ENCODE measurements at places on chromosomes 11 and 22.

DNA sequence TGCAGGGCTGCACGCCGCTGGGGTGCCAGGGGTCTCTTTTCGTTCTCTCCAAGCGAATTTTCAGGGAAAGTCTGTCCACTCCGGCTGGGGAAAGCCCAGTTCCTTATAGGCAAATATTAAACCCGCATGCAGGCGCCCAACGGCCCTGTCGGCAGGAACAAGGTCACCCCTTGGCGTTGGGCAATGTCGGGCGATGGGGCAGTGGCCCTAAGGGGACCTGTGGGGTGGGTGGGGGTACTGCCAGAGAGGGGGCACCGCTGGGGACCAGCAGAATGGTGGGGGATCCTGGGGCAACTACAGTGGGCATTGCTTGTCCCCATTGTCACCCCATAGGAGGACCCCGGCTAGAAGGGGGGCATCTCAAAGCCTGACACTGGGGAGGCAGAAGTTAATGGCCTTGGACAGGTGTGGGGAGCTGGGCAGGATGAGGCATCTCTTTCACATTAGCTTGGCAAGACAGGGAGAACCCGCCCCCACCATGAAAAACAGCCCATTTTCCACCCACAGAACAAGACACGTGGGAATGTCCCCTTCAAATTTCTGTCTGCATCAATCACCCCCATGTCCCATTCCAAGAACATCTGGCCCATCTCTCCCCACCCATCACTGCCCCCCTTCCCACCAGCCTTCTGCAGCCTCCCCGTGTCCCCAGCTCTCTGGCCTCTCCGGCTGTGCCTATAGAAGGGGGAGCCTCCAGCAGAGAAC is 5.5 kb upstream of the IGF2 start:
- H3K4me1 ChIP-seq = peaks cover 6% of the 10 kb centered on the region
- peaks cover 16% of the 10 kb centered on the region for H3K27me3 ChIP-seq
- H3K4me3 ChIP-seq = no peak overlapping the region
- no peak for DNase-seq

DNA sequence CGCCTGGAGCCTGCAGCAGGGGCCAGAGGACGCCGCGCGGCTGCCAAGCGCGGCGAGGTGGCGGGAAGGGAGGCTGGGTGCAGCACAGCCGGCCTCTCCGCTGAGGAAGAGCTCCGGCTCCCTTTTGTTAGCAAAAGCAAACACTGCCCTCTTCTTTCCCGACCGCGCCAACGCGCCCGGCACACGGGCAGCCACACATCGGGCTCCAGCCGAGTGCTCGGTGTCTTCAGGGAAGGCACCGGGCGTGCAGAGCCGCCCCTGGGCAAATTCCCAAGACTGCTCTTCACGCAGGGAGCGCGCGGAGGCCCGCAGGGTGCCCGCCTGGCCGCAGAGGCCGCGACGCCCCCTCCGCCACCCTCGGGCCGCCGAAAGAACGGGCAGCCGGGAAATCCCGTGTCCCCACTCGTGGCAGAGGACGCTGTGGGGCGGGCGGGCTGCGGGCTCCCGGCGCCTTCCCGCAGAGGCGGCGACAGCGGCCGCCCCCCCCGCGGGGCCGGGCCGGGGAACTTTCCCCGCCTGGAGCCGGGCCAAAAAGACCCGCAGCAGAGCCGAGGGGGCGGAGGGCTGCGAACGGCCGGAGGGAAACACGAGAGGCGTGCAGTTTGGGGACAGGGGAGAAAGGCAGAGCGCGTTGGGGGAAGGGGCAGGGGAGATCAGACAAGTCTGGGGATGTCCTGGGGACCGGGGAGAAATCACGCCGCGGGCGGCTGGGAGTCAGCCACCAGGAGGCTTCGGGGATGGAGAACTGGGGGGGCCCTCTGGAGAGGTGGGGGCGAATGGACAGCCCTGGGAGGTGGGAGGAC is 931 bp downstream of the CADM1 start:
- no peak overlapping the region for H3K27ac ChIP-seq
- DNase-seq = no peak
- no peaks in the 10 kb centered on the region for H3K36me3 ChIP-seq
- peak overlapping the region; percentile 73 for H3K4me3 ChIP-seq
- no peaks in the 10 kb centered on the region for H3K27me3 ChIP-seq
- peaks cover 20% of the 10 kb centered on the region for H3K4me1 ChIP-seq

DNA sequence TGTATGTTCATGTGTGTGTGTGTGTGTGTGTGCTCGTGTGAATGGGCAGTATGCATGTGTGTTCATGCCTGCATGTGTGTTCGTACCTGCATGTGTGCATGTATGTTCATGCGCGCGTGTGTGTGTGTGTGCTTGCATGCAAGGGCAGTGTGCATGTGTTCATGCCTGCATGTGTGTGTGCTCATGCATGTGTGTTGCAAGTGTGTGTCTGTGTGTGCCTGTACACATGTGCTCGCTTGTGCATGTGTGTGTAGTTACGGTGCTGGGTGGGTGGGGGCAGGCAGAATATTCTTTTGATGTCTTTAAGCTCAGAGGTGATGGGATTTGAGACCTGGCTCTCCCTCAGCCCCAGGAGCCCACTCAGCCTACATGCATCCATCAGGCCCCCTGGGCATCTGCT is 822.1 kb downstream of the BRD1 start:
- no peaks in the 10 kb centered on the region for H3K27me3 ChIP-seq
- no peaks in the 10 kb centered on the region for H3K4me1 ChIP-seq
- no peak overlapping the region for H3K4me3 ChIP-seq
- H3K36me3 ChIP-seq = no peaks in the 10 kb centered on the region

GRCh38 chr11:92384358-92384757 is 159.7 kb downstream of the FAT3 start:
- no peaks in the 10 kb centered on the region for H3K36me3 ChIP-seq
- H3K4me3 ChIP-seq = no peak overlapping the region
- no peaks in the 10 kb centered on the region for H3K27me3 ChIP-seq
- H3K27ac ChIP-seq = no peak overlapping the region

DNA sequence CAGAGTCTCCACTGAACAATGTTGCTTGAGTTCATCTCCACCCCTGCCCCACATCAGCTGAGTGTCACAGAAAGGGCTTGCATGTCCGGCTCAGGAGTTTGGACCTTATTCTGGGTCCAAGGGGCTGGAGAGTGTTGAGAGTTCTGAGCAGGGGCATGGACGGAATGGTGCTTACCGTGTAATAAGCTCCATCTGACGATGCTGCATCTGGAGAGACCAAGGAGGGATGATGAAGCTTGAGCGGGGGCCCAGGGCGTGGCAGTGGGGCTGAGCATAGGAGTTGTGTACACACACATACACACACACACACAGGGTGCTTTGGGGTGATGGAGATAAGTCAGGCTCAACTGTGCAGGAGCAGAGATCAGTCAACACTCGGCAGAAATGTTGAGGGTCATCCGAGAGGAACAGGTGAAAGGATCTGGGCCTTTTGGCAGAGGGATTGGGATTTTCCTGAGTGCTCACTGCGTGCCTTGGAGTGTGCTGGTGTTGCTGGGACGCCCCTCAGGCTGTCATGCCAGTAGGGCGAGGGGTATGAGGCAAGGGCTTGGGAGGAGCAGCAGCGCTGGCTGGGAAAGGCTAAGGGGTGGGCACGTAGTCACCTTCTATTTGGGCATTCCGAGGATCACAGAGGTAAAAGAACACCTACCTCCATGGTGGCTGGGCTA is 2.3 kb downstream of the USP35 start:
- no peak for DNase-seq
- peak overlapping the region; percentile 64 for H3K27ac ChIP-seq
- peaks cover 45% of the 10 kb centered on the region for H3K4me1 ChIP-seq
- peak overlapping the region; percentile 95 for H3K4me3 ChIP-seq
- no peaks in the 10 kb centered on the region for H3K36me3 ChIP-seq

GRCh38 chr11:65307298-65308229 is 7.1 kb upstream of the CDC42EP2 start:
- no peak overlapping the region for H3K4me3 ChIP-seq
- DNase-seq = no peak
- H3K4me1 ChIP-seq = peaks cover 18% of the 10 kb centered on the region
- no peak overlapping the region for H3K27ac ChIP-seq
- no peaks in the 10 kb centered on the region for H3K36me3 ChIP-seq

DNA sequence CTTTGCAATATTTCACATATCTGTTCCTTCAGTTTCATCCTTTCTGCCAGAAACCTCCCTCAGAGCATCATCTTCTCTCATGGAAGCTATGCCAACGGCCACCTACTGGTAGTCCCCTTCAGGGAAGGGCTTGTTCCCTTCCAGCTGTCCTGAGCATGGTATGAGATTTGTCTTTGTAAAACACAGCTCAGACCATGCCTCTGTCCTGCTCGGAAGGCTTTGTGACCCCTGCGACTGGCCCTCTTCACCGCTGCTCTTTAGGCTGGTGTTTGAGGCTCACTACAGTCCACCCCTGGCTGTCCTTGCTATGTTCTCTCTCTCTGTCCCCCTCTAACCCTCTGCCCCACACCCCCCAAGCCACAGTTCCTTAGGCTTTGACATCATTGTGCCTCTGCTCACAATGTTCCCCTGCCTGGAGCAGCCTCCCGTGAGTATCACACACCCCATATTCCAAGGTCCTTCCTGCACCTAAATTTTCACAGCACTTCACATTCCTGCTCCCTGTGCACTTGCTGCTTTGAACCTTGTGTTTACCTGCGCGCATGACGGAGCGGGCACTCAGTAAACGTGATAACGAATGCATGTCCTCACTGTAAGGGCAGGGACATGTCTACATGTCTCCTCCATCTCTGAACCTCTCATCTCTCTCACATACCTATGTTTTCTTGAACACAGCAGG is 24.0 kb upstream of the ACER3 start:
- H3K27me3 ChIP-seq = no peaks in the 10 kb centered on the region
- no peak overlapping the region for H3K4me3 ChIP-seq
- no peak for DNase-seq
- H3K36me3 ChIP-seq = no peaks in the 10 kb centered on the region

DNA sequence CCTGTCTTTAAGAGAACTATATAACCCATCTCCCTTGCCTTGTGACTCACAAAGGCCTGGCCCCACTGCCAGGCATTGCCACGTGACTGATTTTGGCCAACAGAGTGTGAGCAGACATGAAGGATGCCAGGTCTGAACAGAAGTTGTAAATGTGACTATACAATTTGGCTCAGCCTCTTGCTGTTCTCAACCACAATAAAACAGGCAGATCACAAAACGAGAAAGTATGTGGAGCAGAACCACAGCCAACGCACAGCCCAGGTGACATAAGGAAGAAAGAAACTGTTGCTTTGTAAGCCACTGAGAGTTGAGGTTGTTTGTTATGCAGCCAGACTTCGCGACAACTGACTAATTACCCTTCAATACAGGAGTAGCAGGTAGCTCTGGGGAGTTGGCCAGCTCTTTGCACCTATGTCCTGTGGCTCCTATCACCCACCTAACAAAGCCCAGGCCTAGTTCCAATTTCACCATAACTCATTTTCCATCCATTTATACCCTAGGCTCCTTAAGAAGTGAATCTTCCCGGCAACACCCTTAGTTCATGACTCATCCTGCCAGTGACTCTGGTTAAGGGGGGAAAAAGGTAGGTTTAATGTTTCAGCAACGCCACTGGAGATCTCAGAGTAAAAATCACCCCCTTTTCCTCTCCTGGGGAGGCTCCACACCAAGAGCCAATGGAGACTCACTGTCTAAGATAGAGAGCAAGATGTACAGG is 53.7 kb downstream of the GALNT18 start:
- H3K36me3 ChIP-seq = no peaks in the 10 kb centered on the region
- H3K4me3 ChIP-seq = no peak overlapping the region
- no peaks in the 10 kb centered on the region for H3K27me3 ChIP-seq
- DNase-seq = no peak
- H3K4me1 ChIP-seq = peaks cover 72% of the 10 kb centered on the region

DNA sequence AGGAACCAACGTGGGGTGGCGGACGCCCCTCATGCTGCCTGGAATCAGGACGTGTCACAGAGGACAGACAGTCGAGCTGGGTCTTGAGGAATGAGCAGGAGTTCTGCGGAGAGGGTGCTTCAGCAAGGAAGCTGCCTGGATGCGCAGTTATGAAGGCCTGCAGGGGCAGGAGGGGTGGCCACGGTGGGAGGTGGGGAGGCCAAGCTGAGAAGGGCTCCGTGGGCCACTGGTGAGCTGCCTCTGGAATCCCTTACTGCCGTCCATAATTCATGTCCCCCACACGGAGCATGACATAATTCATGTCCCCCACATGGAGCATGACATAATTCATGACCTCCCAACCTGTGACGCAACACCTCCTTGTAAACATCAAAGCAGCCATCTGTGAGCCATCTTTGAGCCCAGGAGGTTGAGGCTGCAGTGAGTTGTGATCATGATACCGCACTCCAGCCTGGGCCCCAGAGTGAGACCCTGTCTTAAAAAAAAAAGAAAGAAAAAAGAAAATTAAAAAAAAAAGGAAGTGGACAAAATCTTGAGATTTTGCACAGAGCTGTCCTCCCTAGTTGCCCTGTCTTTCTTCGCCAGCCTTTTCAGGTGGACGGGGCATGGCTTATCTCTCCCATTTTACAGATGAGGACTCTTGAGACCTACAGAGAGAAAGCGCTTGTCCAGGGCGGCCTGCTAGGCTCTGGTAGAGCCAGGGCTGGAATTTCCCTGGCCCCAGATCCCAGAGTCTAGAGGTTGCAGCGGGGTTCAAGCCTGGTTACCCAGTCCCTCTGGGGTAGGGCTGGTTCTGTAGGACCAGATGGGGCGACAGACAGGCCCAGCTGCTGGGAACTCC is 24.3 kb upstream of the PICK1 start:
- H3K4me1 ChIP-seq = peaks cover 22% of the 10 kb centered on the region
- H3K4me3 ChIP-seq = no peak overlapping the region
- H3K27me3 ChIP-seq = no peaks in the 10 kb centered on the region
- no peak overlapping the region for H3K27ac ChIP-seq

- no peak for DNase-seq
- H3K27me3 ChIP-seq = no peaks in the 10 kb centered on the region
- no peak overlapping the region for H3K4me3 ChIP-seq
- H3K36me3 ChIP-seq = no peaks in the 10 kb centered on the region
- peaks cover 15% of the 10 kb centered on the region for H3K4me1 ChIP-seq
These were observed 28.2 kb downstream of the OR6Q1 start for GRCh38 chr11:58059007-58059350.

GRCh38 chr11:61298663-61299244 is 3.6 kb upstream of the VWCE start:
- H3K36me3 ChIP-seq = peaks cover 49% of the 10 kb centered on the region
- H3K4me1 ChIP-seq = peaks cover 41% of the 10 kb centered on the region
- DNase-seq = no peak
- H3K27me3 ChIP-seq = no peaks in the 10 kb centered on the region

DNA sequence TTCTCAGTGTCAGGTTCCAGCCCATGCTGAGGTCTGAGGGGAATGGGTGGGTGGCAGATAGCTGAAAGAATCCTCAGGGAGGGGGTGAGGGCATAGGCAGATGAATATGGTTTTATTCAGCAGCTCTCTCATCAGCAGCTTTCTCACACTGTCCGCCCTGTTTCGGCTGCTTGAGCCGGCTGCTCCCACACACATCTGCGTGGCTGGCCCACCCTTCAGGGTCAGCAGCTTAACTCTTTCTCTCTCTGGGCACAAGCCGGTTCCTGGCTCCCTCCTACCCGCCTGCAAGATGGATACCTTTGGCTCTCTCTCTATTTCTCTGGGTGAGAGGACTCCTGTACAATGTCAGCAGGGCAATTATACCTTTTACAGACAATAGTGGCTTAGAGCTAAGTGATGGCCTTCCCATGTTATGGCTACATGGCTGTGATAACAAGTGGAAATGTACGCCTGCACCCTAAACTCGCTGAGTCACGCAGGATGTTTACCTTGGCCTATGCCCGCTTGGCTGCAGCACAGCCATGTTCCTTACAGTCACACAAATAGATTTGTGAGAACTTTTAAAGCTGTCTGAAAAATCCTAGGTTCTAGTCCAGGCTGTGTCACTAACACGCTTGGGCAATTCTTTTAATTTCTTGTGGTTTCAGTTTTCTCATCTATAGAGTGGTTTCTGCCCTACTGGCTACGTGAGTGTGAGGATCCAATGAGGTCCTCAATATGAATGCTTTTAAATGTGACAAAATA is 4.1 kb downstream of the MMP20 start:
- no peak for DNase-seq
- no peaks in the 10 kb centered on the region for H3K36me3 ChIP-seq
- no peaks in the 10 kb centered on the region for H3K27me3 ChIP-seq
- H3K4me3 ChIP-seq = no peak overlapping the region
- peaks cover 18% of the 10 kb centered on the region for H3K4me1 ChIP-seq
